Cortex of kidney (tissue), 1 donor: ENCODE measurements at places on chromosomes 3 and 15.

- DNase-seq = no peak
Observed at GRCh38 chr3:194449913-194450312, 36.9 kb downstream of the ATP13A3 start.

DNA sequence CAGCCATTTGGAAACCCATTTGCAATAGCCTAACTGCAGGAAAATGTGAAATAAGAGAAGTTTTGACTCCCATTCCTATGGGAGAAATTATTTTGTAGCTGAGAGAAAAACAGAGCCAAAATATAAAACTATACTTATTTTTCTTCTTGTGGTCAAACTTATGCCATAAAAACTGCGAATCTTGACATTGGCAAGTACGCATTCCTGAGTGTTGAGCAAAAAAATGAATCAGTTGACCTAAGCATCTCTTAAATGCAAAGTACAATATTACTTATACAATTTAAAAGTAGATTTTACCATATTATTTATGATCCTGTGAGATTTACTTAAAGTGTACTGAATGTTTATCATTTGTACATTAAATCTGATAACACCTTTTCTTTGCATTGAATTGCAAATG lies 50.1 kb upstream of the CMC1 start:
- no peak for DNase-seq

DNA sequence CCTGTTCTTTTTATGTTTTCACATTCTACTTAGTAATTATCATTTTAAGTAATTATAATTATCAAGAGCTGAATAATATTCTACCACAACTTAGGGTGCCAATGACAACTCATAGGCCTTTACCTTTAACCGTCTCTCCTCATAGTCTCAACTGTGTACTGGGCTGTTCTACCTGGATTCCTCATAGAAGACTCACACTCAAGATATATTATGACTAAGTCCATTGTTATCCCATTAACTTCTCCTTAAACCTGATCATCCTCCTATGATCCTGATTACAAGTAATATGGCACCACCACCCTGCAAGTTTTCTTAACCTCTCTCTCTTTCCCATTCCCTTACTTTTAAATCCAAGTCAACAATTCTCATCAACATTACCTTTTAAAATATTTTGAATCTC lies 285.9 kb upstream of the VEPH1 start:
- no peak for DNase-seq

DNA sequence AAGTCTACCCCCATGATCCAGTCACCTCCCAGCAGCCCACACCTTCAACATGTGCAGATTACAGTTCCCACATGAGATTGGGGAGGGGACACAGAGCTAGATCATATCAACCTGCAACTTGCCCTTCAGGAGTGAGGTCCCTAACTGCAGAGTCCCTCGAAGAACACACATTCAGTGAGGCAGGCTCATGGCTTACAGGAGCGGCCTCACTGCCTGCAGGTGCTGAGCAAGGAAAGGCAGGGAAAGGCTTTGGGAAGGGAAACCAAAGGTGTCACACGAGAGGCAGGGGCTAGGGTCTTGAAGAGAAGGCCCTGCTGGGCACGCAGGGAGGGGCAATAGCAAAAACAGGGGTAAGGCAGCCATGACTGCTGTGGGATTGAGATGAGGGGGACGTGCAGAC lies 182.4 kb upstream of the CHRNA7 start:
- DNase-seq = no peak

- no peak for DNase-seq
Observed at GRCh38 chr3:34842706-34843480, 796.4 kb upstream of the ARPP21 start.

DNA sequence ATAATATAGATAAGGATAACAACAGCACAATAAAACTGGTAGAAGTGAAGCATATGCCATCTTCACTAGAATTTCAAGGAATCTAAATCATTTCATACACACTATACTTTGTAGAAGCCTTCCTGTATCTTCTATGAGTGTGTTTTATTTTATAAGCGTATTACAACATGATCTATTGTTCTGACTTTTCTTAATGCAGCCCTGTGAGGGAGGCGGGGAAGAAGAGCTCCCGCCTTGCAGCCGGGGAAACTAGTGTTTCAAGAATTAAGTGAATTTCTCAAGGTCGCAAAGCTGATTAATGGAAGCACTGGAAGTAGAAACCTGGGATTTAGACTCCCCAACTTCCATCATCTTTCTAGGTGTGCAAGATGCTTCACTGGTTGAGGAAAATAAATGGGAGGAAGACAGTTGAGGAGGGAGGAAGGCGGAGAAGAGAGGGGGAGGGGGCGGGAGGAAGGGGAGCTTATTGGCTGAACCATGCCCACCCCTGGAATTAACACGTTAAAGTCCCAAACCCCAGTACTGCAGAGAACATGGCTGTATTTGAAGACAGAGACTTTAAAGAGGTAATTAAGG lies 32.9 kb downstream of the VGLL4 start:
- DNase-seq = no peak

DNA sequence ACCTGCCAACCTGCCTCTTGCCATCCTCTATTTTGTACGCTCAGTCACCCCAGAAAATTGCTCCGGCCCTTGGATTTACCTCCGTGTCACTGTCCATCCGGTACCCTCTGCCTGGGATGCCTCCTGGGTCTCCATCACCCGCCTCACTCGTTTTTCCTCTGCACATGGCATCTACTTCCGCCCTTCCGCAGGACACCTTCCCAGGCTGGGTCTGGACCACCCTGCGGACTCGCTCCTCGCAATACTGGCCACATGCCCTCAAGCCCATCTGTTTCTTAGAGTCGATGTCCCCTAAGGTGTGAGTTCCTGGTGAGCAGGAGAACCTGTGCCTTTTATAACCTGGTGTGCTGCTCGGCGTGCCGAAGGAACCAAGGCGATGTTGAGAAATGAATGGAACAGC lies 58.5 kb downstream of the APBA2 start:
- DNase-seq = no peak

GRCh38 chr3:194496217-194496919 lies 9.6 kb upstream of the ATP13A3 start:
- no peak for DNase-seq

GRCh38 chr3:108728934-108729333 lies 28.3 kb downstream of the RETNLB start:
- DNase-seq = no peak

DNA sequence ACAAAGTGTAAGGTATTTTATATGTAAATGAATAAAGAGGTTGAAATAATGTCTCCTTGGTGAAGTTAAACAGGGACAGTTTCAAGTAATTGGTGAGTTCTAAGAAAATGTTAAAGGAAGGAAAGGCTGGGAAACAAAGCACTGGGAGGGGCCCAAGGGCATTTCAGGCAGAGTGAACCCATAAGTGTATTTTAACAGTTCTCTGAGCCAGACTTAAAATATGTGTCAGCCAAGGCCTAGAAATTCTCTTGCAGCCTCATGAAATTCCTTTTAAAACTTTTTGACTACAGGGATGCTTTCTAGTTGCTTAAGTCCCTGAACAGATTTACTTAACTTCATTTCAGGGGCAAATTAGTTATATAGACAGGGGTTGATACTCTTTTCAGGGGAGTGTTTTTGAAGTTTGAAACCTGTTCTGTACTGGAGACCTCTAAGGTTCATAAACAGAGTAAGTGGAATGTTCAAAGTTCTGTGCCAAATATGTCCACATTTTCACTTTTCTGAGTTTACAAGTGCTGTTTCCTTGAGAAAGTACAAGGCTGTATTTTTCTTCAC lies 77.6 kb downstream of the GALK2 start:
- DNase-seq = no peak

DNA sequence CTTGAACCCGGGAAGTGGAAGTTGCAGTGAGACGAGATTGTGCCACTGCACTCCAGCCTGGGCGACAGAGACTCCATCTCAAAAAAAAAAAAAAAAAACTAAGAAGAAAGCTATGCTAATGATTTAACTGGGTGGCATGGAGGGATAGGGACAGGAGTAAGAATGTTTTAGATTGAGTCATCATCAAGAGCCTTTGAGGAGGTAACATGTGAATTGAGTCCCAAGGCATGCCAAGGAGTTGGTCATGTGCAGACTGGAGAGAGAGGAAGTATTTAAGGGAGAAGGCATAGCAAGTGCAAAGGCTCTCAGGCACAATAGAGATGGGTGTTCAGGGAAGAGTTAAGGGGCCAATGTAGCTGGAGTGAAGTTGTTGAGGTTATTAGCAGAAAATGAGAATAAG lies 9.1 kb downstream of the BNC1 start:
- DNase-seq = no peak

- DNase-seq = no peak
Observed at GRCh38 chr15:31236184-31237042, 90.2 kb upstream of the KLF13 start.

DNA sequence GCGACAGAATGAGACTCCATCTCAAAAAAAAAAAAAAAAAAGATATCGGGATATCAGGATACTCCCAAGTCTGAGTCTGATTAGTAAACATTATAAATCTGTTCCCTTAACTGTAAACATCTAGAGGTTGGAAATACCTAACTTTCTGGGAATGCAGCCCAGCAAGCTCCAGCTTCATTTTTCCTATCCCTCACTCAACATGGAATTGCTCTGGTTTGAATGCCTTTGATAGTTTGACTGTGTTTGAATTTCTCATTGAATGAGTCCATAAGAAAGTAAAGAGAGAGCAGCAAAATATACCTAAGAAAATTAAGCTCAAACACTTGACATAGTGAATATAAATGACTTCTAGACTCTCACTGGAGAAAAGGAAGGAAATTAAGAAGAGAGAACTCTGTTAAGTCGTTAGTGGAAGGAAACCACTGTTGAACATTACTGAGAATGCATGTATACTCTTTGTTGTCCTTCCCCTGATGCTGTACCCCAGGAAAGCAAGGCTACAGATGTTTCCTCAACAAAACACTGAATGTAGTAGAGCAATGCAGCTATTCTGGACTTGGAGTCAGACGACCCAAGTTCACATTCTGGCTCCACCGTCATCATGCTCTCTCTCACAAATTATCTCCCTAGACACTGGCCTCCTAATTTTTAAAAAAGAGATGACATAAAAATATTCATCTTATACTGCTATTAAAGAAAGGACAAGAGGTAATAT lies 62.4 kb downstream of the CD200 start:
- no peak for DNase-seq

DNA sequence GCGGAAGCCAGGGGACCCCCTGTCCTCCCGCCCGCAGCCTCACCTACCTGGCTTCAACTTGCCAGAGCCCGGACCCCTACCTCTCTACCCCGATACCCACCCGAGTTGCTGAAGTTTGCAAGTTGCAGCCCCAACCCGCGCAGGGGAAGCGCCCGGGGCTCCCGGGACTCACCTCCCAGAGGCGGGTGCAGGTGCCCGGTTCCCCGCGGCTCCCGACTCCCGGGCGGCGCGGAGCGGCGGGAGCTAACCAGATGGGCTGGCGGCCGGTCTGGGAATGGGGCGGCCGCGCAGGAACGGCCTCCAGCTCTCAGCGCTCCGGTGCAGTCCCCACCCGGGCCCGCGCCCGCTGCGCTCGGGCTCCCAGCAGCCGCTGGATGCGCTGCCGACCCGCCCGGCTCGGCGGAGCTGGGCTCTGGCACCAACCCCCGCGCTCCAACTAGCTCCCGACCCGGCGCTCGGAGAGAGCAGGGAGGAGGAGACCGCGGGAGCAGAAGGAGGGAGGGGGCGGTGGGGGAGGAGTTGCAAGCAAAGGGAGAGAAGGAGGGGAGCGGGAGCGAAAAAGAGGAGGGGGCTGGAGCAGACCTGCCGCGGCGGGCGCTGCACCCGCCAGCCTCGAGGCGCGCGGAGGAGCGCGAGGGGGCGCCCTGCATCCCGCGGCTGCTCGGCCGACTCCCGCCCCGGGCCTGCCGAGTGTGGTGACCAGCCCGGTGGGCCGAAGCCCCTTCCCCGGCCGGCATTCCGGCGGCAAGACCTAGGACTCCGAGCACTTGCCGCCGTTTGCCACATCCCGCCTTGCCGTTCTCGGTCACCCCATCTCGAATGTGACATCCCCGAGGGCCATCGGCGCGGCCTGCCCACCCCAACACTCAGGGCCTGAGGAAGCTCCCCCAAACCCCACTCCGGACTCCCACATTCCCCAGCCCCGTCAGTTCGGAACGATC lies at the start of gene SEMA5B:
Gene SEMA5B, minus strand, starts transcription at position 472 of the 941 bp plus-strand sequence. CDS start 66,500 bp downstream, outside the sequence.
- DNase-seq = no peak

DNA sequence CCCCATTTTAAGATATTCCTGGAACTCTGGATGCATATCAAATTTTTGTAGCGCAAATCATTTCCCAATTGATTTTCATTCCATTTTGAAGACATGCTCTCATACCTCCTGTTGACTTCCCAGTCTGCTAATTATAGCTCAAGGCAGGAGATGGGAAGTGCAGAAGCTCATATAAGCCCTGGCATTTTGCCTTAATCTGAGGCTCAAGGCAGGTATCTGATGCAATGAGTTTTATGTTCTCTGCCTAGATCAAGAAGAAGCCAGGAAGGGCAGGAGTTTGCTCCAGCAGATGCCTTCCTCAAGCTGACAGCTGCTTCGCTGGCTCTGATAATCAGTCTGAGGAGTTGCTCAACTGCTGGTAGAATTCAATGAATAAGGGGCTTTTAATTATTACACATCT lies 65.6 kb upstream of the NEDD4 start:
- no peak for DNase-seq

DNA sequence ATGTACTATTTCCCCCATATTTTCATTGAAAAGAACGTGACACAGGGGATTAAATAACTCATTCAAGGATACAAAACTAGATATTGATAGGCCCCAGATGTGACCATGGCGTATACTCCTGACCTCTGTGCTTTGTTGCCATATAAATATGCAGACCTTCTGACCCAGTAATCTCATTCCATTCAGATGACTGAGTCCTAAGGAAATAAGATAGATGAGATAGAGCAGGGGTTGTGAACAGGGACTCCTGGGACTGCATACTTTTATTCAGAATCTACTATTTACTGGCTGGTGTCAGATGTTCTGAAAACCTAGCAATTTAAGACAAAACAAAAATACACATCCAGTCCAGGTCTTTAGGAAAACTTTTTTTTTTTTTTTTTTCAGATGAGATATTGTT lies 139.2 kb upstream of the MANF start:
- DNase-seq = no peak

GRCh38 chr3:77171026-77171425 lies 131.1 kb downstream of the ROBO2 start:
- DNase-seq = no peak

DNA sequence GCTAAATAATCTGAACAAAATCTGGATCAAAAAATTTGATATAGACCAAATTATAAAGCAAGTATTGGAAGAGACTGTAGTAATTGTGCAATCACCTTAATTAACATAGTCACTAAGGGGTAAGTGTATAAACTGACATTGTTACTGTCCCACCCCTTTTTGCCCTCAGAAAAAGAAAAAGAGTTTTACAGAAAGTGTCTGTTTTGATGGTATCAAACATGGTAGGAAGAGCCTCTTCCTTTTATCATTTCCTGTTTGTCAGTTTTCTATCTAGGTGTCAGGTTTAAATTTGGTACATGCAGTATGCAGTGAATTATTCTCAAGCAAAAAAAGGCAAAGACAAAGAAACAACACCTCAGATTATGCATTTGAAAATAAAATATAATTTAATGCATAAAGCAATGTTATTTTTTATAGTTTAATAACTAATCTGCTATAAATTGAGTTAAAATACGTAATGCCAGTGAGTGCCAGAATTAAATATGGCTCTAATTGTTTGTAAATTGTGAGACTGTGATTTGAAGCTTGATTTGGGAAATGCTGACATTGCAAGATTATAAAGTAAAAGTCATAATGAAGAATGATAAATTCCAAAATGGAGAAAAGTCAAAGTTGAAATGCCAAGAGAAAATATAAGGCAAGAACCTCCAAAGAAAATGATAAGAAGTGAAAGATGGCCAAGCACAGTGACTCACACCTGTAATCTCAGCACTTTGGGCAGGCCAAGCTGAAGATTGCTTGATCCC lies 30.3 kb upstream of the CMC1 start:
- no peak for DNase-seq
